ENCODE measurements at places on chromosomes 1 and 21. TPM values are rescaled to one million over a fixed set of nuclear protein-coding genes. Genes with fewer than 3 reads are reported as not detected.

S100A10 gene
- polyA plus RNA-seq: 258 TPM

RAB3B gene
- polyA plus RNA-seq: 4.8 TPM

DNA sequence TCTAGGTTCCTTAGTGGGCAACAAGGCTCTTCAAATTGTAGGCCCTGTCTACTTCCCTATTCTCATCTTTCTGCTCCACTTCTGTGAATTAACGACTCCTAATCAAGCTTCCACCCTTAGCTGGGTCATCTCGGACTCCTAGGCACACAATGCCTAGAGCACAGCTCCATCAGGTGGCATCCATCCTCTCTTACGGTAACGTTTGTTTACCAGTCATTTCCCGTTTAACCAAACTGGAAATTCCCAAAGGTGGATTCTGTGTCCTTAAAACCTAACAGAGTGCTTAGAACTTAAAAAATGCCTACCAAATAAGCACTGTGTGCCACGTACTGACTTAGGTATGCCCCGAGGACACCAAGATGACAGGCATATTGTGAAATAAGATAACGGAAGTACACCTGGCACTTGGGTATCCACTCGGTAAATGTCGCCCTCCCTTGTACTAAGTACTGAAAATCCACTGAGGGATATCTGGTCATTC lies 1.5 kb downstream of the PARP1 start:
- DNase-seq: no peak

TNFRSF8 gene
- 0.52 TPM for polyA plus RNA-seq

DNA sequence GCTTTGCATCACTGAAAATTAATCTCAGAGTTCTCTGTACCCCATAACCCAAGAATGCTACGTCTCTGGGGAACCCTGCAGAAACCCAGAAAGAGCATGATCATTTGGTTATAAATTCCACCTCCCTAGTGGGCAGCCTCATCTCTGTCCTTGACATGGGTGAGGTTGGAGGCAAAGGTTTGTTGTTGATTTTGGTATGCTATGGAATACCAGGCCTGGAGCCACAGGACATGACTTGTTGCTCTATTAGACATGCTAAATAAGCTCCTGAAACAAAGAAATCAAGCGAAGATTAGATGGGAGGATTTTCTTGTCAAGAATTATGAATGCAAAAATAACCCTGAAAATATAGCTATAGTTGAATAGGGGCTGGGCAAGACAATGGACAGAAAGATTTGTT lies 197.4 kb upstream of the CAMK1G start:
- DNase-seq: no peak

DNA sequence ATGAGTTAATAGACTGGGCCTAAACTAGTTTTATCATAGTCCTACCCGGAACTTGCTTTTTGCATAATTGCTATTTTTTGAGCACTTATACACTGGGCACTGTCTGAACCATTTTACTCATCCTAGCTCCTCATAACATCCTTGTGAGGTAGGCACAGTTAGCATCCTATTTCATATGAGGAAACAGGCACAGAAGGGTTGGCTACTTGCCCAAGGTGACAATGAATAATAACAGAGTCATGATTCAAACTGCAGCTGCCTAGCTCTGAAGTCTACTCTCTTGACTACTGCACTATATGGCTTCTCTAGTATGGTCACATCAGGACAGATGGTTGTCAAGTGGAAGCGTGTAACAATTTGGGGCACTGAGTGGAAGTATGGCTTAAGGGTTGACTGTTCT lies 18.2 kb upstream of the RC3H1 start:
- DNase-seq: no peak

- DNase-seq: no peak
These were observed 1013.2 kb downstream of the MRPL39 start for GRCh38 chr21:24594082-24594481.

- DNase-seq: no peak
These were observed 51.6 kb upstream of the ADARB1 start for GRCh38 chr21:45022736-45023135.

- no peak for DNase-seq
These were observed 16.5 kb downstream of the NES start for GRCh38 chr1:156660752-156661112.

DNA sequence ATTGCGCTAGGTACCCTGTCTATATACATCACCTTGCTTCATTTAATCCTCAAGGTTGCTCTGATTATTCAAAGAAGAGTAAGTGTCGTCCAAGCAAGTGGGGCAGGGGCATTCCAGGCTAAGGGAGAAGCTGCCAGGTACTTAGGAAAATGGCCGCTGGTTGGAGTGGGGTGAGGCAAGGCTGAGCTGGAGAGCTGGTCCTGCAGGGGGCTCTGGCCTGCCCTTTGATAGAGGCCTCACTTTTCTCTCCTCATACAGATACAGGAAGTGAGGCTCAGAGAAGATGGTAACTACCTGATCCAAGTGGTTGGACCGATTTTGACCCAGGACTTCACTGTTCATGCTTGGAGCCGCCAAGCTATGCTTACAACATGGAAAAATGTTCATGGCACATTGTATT lies 86.9 kb upstream of the ZBTB40 start:
- DNase-seq: no peak

DNA sequence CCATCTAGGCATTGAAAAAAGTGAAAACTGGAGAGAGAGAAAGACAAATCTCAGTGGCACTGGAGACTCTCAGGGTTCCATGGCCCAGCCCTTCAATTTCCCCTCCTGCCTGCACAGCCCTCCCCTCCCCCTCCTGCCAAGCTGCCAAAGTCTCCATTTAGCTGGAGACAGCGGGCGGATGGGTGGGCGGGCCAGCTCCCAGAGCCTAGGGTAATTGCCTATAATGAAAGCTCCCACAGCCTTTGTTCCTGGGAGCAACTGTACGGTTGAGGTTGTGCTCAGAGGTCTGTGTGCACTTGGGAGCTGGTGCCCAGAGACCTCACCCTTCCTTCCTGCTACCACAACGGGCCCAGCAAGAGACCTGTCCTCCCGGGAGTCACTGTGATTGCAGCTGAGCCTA lies 89.6 kb downstream of the NAV1 start:
- no peak for DNase-seq

DNA sequence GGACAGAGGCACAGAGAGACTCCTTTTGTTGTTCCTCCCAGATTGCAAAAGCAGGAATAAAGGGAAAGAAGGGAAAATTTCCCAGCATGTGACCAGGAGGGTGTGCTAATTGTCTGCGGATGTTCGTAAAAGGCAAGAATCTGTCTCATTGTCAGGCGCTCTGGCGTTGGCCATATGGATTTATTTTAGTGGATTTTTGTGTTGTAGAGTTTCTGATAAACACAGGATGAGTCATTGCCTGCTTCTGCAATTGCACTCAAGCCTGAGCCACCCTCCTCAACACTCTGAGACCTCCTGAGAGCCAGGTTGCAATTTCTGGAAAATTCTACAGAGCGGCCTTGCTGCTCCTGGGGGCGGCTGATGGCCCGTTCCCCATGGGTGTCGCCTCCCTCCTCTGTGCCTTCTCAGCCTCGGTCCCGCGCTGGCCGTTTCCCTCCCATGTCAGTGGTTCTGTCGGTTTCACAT lies 227.7 kb downstream of the KAZN start:
- no peak for DNase-seq

- DNase-seq: no peak
These were observed 42.1 kb downstream of the YARS1 start for GRCh38 chr1:32774950-32775634.

GRCh38 chr21:44418108-44418875 lies 37.0 kb upstream of the LRRC3 start:
- no peak for DNase-seq

SDC3 gene
- 25.4 TPM for polyA plus RNA-seq

DNA sequence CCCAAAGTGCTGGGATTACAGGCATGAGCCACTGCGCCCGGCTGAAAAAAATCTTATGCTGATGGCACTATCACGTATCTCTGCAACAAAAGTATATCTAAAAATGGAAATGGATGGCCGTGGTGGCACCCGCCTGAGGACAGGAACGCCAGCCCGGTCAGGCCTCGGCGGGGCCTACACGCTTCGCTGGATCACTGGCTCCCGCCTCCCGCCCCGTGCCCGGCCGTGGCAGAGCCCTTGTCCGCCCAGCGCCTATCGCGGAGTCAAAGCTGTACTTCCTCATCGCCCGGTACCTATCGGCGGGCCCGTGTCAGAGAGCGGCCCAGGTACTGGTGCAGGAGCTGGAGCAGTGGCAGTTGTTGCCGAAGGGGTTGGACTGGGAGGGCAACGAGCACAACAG lies 28.8 kb upstream of the PDPN start:
- DNase-seq: no peak

DNA sequence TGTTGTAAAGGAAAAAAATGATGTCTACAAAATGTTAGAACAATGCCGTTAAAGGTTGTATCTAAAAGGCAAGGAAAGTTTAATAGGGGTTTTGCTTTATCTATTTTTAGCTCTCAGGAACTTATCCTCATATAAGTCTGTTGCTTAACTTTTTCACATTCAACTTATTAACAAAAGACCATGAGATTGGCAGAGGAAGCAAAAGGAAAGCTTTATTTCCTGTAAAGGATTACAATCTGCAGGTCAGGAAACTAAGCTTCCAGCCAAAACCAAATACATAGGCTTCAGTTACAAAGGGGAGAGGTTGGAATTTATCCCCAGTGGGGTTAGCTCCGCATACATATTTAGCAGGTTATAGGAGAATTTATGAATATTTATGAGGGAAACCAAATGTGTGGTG lies 58.7 kb upstream of the KIAA1614 start:
- DNase-seq: no peak

DNA sequence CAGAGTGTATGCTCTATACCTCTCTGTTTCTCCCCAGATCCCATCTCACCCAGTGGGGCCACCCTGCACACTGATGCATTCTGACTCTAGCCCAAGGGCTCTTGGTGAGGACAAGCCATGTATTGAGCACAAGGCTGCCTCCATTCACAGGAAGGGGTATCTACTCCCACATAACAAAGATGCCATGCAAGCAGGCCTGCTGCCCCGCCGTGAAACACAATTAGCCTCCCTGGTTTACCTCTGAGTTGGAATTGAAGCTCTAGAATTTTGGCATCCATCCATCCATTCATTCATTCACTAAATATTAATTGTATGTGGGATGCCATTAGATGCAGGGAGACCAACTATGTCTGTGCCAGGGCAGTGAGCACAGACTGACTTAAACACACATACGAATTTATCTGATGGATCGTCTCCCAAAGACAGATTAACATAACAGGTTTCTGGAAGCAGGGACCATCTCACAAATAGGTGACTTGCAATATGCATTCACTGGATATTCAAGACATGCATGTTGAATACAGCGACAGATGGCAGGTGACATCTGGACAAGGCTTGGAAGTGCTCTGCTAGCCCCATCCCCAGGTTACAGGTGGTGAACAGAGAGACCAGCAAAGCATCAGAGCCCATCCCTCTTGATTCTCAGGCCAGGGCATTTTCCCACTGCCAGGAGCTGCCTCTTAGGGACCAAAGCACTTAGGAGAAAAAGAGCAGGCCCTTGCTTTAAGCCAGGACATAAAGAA lies 34.3 kb downstream of the TRABD2B start:
- no peak for DNase-seq
